ENCODE measurements at places on chromosomes 2 and 18.

GRCh38 chr2:45269149-45269793 is 260.0 kb upstream of the SIX2 start:
- no peak for DNase-seq

DNA sequence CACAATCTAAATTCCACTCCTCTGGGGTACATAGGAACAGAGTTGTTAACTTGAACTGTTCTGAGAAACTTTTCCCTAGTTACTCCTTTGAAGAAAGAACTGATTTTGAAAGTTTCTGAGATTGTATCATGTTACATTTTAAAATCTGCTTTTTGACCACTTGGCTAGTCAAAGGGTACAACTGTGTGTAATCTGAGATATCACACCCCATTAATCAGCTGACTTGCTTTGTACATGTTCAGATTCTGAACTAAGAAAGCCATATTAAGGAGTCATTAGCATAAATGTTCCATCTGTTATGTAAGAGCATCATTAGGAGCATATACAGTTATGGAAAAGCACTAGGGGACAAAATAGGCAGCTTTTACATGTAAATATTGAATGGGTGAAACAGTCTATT is 3.8 kb upstream of the WDR35 start:
- no peak for DNase-seq

GRCh38 chr2:230885463-230886130 is 20.9 kb downstream of the ITM2C start:
- DNase-seq = no peak

GRCh38 chr2:133304344-133304743 is 263.9 kb downstream of the NCKAP5 start:
- DNase-seq = no peak

DNA sequence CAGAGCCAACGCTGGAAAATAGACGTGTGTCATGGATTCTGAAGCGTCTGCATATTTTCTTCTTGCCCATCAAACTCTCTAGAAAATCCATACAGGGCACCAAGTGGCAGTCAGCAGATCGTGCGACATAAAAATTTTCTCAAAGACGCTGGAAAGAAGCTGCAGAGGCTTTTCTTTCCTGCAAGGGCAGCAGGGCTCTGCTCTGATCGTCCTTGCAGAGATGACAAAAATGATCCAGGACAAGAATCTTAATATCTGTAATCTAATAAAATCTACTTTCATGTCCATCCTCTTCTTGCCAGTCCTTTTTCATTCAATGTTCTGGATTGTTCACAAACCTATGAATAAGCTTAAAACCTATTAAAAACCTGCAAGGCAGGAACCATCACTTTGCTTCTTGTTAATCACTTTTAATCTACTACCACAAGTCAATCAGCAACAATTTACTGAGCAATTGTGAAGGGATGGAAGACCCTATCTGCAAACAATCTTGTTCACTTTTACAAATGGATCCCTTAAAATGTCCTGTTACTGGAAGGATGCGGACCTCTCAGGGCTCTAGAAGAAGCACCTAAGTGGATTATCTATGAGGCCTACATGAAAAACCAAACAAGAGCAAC is 93.6 kb downstream of the MREG start:
- no peak for DNase-seq

- DNase-seq = no peak
Observed at GRCh38 chr2:213238753-213239495, 45.3 kb upstream of the SPAG16 start.

GRCh38 chr2:101697124-101698013 is at the start of gene MAP4K4:
TSS of gene MAP4K4 (plus strand) at chr2:101697707. CDS start at chr2:101698081, 374 bp downstream.
- peak; percentile 65 for DNase-seq

DNA sequence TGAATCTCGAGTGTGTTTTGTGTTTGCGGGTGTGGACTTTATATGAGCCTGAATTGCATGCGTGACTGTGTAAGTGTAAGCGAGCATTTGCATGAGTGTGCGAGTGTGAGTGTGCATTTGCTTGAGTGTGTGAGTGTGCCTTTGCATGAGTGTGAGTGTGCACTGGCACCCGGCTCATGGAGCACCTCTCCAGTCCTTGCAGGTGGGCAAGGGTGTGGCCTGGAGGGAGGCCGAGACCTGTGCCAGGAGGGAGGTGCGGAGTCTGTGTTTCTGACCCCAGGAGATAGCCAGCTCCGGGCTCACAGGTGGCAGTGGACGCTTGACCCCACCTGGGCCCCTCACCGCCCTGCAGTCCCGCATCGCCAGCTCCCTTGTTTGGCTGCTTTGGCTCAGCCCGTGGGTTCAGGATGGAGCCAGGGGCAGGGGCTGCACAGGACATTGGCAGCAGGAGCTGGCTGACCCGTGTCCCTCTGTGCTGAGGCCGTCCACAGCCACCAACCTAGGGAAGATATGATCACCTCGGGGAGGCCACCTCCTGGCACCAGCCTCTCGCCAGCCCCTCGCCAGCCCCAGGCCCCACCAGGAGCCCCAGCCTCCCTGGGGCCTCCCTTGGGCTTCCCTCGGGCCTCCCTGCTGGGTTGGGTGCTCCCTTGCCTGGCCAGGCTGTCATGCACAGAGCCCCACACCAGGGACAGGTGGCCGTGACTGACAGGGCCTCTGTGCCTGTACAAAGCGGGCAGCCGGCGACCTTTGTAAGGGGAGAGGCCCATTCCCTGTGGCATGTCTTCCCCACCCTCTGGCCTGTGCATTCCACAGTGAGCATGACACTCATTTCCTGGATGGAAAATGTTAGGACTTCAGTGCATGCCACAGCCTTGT is 81.6 kb downstream of the PTGR3 start:
- no peak for DNase-seq

- no peak for DNase-seq
Observed at GRCh38 chr18:5868218-5868854, 27.0 kb downstream of the TMEM200C start.

DNA sequence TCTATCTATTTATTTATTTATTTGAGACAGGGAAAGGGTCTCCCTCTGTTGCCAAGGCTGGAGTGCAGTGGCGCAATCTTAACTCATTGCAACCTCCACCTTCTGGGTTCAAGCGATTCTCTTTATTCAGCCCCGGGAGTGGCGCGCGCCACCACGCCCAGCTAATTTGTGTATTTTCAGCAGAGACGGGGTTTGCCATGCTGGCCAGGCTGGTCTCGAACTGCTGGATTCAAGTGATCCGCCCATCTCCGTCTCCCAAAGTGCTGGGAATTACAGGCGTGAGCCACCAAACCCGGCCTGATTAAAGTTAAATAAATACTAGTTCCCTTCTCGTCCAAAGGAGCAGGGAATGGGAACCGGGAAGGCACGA is 4.2 kb upstream of the CTDSP1 start:
- no peak for DNase-seq

GRCh38 chr2:45669032-45669486 is 17.6 kb downstream of the PRKCE start:
- no peak for DNase-seq

DNA sequence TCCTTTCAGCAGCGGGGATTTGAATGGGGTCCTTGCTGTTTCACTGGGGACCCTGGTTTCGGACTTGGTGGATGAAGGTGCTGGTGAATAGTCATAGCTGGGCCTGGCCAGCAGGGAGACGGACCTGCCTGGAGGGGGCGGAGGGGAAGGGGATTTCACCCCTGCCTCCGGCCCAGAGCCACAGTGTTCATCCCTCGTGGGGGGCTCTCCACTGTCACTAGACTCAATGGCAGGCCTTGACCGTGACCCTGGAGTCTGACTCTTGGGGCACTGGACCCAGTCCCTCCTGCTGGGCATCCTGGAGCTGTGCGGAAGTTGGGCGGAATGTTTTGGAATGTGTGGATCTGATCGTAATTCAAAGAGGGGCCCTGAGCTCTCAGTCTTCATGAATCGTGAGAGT is 113.9 kb upstream of the LYPD1 start:
- DNase-seq = no peak

- no peak for DNase-seq
Observed at GRCh38 chr2:163990541-163990940, 254.7 kb upstream of the FIGN start.

- no peak for DNase-seq
Observed at GRCh38 chr2:145692971-145693478, 1173.1 kb upstream of the ZEB2 start.

DNA sequence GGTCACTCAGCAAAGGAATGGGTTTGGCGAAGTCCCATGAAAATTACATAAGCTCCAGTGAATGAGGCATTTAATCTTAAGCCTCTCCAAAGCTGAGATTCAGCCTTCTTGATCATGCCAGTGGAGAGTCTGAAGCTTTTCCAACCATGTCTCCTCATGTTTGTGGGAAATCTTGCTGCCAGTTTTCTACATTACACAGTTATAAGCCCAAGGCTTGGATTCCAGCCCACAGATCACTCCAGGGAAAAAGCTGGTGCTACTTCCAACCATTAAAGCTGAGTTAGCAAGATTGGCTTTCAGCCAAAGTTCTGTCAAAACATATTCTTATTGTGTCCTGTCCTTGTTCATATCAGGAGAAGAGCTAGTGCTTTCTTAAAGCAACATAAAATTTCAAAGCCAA is 293.8 kb downstream of the LRRTM4 start:
- no peak for DNase-seq

DNA sequence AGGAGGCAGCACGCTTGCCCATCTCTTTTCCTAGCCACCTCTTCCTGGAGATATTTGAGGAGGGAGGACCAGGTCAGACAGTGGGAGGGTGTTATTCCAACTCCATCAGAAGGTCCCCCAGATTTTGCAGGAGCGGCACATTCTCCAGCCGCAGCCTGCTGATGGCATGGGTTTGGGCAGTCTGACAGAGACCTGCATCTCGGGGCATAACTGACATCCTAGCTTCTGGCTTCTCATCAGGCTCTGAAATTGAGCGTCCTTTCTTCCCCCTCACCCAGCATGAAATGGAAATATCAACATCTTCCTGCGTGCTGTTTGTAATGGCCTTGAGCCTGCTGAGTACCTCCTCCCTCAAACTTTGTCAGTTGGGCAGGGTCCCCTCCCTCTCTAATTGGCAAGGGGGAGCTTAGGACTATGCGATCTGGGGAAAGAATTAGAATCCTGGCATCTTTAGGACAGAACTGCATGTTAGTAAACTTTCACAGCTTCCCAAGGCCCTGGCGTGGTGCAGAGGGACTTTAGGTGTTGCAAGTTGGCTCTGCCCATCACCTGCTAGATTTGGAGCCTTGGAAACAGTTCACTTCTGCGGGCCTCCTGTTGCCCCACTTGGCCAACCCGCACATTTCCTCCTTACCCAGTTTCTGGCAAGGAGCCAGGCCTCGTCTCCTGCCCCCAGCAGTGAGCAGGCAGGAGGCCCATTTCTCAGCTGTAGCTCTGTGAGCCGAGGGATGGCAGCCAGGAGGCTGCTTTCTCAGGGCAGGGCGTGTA is 2.2 kb downstream of the ITM2C start:
- DNase-seq = peak; percentile 54

DNA sequence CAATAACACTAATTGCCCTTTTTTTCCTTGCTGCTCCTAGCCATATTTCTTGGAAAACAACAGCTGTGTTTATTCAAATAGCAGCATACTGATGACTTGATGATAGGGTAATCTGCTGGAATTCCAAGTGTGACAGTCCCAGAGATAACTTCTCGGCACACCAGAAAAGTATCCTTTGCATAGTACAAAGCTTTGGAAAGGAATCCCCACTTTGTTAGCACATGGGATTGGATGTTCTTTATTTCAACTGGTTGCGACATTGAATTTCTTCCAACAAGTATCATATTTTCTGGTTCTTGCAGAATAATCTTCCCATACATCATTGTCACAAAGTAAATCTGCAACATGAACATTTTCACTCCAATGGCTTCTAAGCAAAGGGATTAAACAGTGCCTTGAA is 445.8 kb upstream of the ACVR2A start:
- DNase-seq = no peak

- DNase-seq = no peak
Observed at GRCh38 chr2:101232770-101233169, 19.9 kb upstream of the CNOT11 start.

DNA sequence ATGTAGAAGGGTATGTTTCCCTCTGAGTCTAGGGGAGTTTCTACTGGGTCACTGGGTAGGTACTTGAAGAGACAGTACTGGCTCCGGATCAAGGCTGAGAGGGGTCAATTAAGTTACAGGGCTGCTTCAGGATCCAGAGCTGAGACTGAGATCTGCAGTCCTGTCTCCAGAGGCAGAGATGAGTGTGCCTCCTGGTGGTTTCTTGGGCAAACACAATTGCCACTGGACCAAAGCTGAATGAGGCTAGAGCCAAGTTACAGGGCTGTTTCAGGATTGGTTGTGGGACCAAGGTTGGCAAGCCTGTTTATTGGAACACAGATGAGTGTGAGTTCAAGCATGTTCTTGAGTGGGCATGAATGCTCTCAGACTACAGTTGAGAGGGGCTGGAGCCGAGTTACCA is 157.9 kb downstream of the ADCYAP1 start:
- DNase-seq = no peak

GRCh38 chr18:45169610-45170009 is 445.7 kb upstream of the SLC14A2 start:
- no peak for DNase-seq

GRCh38 chr2:172427256-172427989 is at the start of gene ITGA6:
TSS of gene ITGA6 (plus strand) at chr2:172427586.
- DNase-seq = peak; percentile 68

- DNase-seq = no peak
Observed at GRCh38 chr2:158783923-158784322, 11.2 kb upstream of the DAPL1 start.

- peak; percentile 20 for DNase-seq
Observed at GRCh38 chr2:10042301-10043161, 819 bp upstream of the KLF11 start.

DNA sequence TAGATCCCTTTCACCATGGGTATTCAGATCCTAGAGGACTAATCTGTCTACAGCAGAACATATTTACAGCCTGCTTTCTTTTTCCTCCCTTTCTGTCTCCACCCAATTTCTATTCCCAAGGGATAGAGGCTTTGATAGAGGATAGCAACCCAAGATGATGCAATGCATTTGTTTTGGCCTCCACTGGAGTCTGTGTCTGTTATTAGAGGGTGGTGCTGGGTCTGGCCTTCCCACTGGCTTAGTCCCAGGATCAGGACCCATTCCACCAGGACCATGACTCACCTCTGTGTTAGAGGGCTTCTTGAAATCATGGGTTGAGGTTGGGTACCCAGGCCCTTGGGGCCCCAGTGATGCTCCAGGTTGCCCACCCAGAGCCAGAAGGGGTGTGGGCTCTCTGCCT is 239.7 kb upstream of the TNP1 start:
- no peak for DNase-seq

DNA sequence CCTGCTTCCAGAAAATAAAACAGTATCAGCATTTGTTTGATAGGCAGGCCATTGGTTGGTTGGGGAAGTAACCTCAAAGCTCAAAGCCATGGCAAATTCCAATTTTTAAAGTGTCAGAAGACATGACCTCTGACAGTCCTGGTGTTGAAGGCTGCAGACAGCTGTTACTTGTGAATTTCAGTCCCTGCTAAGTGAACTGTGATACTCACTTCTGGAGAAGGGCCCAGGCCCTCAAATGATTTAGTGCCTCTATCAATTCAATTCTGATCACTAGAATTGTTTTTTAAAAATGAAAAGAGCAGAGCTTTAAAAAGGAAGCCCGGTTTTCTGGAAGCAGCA is 23.1 kb downstream of the MRPL44 start:
- DNase-seq = no peak
